ENCODE measurements at places on chromosomes 13 and 19.
A peak's percentile ranks its signal among the peaks of the same experiment; 100 is the strongest.

- DNase-seq, result peak; percentile 75
Observed at GRCh38 chr19:15291089-15291488, 41.2 kb downstream of the BRD4 start.

DNA sequence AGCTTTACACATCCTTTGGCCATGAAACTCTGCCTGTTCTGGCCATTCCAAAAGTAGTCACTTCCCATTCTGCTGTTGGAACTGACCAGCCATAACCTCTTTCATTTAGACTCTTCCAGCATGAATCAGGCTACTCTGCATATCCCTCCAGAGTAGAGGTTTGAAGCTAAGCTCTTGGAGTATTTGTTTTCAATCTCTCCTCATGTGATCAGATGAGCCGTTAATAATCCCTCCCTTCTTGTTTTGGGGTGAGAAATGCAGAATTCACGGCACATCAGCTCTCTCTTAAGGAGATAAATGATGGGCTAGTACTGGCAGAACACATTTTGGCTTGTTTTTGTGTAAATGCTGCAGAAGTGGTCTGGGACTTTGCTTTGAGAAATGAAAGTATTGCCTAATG lies 519.9 kb downstream of the PCDH17 start:
- no peak for DNase-seq

- peak; percentile 32 for DNase-seq
Observed at GRCh38 chr13:96229356-96229755, 139.4 kb downstream of the HS6ST3 start.

DNA sequence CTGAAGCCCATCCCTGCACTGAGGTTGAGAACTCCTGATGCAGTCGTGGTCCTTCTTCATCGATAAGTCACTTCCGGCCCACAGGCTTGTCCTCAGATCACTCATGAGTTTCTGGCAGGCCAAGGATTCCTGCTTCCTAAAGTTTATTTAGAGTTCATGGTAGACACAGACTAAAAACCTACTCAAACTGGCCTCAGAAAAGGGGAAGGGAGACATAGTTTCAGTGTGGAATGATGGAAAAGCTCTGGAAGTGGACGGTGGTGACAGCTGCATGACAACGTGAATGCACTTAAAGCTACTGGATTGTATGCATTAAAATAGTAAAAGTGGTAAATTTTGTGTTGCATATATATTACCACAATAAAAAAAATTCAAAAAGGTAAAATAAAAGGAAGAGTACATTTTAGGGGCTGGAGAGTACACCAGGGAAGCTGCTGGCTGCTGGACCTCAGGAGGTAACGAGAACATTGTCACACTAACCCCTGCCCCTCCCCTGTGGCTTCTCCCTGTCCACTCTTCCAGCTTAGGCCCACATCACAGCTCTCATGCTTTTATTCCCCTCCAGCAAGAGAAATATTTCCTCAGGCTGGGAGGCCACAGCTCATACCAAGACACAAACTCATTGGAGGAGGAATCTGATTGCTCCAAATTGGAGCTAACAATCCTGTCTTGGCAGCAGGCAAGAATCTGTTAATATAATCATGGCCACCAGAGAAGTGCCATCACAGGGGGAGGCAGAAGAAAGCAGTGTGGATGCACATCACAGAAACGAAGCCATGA lies 741.0 kb downstream of the UQCRFS1 start:
- peak; percentile 40 for DNase-seq

DNA sequence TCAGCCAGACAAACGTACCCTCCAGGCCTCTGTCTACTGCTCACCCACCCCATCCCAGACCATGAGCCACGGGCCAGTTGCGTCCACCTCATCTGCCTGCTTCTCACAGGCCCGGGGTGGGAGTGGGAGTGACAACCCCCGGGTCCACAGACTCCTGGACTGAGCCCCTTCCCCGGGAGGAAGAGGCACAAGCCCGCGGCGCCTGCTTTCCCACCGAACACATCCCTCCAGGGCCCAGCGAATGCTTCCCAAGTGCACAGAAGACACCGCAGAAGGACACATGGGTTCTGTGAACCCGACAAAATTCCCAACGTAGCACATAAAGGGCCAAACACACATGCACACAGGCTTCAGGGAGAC lies 18.0 kb upstream of the PLPP2 start:
- no peak for DNase-seq

DNA sequence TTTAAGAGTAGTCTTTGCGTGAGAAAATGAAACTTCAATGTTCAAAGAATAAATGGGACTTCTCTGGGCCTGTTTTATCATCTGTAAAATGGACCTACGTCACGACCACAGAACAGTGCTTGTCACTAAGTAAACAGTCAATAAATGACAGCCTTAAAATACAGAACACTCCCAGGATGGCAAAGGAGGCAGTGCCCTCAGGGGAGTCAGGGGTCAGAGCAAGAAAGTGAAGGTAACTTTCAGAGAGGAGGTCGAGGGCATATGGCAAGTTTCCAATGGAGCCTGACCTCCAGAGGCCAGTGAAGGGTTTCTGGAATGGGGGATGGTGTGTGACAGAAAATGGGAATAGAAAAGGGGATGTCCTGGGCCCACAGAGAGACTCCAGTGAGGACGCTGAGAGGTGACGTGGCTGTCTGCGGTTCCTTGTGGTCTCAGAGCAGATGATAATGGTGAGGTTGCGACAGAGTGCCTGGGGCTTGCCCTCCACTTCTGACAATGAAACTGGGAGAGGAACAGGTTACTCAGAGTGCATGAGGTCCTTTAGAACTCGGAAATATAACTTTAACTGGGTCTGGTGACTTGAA lies 91.8 kb downstream of the UBL3 start:
- no peak for DNase-seq

DNA sequence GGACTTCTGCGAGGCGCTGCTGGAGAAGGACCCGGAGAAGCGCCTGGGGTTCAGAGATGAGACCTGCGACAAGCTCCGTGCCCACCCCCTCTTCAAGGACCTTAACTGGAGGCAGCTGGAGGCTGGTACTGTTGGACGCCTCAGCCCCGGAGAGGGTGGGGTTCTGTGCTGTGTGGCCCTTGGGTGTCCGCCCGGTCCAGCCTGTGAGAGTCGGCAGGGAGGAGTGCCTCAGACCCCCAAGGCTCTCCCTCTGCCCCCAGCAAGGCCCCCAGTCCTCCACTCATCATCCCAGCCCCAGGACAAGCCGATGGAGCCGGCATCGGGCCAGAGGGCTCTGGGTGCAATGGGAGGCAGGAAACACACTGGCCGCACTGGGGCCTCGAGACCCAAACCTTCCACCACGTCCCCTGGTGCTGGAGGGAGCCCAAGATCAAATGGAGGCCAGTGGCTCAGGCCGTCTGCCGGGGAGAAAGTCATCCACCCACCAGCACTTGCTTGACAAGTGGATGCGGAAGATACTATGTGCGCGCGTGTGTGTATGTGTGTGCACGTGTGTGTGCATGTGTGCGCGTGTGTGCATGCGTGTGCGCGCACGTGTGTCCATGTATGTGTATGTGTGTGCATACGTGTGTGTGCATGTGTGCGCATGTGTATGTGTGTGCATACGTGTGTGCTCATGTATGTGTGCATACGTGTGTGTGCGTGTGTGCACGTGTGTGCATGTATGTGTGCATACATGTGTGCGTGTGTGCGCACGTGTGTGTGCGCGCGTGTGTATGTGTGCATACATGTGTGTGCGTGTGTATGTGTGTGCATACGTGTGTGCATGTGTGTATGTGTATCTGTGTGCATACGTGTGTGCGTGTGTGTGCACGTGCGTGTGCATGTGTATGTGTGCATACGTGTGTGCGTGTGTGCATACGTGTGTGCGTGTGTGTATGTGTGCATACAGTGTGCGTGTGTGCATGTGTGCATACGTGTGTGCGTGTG lies 25.8 kb upstream of the TMEM255B start:
- no peak for DNase-seq

DNA sequence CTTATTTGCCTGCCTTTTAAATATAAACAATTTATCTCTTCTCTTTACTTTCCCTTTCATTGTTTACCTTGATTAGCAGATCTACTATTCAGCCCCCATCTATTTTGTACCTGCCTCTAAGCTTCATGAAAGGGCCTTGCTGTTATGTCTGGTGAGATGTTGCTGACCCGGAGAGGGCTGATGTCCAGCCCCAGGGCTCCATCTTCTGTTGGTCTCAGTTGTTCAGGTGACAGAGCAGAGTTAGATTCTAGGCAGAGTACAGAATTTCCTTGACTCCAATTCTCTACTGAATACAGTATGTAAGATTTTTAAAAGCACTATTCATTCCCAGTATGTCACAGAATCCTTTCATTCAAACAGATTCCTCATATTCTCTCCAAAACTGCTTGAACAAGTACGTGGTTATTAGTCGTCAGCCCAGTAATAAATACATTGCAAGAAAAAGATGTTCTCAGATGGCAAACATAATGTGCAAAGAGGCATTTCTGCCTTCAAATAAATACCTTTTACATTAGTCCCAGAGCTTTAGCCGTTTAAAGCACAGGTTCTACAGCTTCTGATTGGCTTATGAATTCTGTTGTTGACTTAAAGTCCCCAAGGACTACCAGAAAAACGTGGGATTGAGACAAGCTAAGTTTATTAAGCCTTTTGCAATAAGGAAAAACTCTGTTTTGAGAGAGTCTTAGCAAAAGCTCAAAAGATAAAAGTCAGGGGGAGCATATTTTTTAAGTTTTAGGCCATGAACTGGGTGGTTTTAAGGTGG lies 159.1 kb downstream of the GPC5 start:
- peak; percentile 4 for DNase-seq

- DNase-seq, result no peak
Observed at GRCh38 chr13:72561791-72562190, 165.6 kb downstream of the MZT1 start.

DNA sequence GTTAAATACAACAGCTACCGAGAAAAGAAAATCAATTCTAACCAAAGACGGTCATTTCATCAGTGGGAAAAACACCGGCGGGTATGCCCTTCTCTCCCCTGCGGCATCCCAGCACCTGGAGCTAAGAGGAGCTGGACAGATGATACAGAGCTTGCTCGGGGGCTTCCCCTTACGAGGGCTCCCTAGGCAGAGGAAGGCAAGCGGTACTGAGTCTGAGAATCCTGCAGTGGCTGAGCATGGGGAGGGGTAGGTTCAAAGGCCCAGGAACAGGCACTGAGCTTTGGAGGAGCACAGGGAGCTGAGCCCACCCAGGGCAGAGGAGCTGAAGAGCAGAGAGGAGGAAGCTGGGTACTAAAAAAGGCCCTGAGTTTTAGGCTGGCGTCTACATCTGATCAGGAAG lies 12.7 kb downstream of the STK24 start:
- no peak for DNase-seq

DNA sequence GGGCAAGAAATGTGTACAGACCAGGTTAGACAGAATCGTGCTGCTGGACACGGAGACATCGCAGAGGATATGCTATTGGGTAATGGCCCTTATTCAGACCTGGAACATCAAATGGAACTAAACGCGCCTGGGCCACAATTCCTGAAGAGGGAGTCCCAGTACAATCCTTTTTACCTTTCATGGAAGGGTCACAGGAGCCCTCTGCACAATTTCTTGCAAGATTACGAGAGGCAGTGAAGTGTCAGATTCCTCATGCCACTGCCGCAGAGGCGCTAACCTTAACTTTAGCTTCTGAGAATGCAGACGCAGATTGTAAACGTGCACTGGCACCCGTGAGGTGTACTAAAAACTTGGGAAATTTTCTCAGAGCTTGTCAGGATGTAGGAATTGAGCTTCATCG lies 18.1 kb downstream of the CLEC4M start:
- DNase-seq, result no peak

DNA sequence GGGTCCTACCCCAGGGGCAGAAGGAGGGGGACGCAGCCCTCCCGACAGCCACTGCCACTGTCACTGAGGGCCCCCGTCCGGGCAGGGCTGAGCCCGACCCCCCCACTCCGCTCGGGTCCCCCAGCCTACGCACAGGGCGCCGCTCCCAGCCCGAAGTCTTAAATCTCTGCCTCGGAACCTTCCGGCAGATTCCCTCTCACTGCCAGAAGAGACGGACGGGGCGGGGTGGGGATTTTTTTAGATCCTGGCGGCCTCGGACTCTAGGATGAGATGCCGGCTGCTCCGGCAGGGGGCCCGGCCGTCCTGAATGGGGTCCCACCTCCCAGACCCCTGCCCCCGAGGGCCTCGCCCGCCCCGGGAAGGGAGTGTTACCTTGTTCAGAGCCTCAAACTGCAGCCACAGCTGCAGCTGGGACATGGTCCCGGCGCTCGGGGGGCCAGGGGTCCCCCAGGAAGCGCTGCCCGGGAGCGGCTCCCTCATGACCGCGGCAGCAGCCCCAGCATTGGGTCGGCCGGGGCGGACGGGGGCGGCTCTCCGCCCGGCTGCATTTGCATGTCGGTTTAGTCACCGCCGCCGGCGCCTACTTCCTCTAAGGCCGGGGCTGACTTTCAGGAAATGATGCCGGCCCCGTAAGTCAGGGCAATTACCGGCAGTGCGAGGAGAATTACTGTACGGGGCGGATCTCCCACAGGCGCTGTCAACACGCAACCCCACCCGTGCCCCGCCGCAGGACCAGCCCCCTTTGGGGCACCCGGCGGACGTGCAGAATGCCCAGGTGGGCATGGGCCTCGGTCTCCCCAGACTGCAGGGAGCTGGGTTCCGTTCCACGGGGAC lies 28.1 kb downstream of the GPX4 start:
- peak; percentile 95 for DNase-seq

DNA sequence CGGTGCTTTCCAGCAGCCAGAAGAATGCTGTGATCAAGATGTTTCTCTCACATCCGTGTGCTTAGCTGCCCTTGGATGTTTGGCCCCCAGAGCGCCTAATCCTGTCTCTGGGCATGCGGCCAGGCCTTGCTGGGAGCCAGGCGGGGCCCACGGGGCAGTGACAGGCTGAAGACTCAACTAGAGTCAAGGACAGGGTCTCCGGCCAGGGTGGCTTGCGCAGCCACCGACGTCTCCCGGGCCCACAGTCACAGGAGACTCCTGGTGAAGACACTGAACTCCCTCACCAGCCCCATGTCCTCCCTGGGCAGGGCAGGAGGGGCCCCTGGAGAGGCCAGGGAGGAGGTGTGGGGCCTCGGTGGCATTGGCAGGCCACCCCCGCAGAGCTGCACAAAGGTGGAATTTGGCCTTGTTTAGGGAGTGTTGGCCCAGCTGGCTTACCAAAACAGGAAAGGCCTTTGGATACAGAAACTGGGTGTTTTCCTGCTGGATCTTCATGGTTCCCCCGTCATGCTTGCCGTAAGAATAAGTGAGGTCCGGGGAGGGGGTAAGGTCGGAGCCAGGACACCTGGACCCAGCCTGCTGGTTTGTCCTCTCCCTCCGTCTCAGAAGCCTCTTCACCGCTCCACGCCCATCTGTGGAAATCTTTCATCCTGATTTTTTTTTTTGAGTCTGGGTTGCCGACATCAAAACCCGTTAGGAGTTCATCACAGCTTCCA lies 10.0 kb upstream of the NDUFS7 start:
- peak; percentile 52 for DNase-seq

DNA sequence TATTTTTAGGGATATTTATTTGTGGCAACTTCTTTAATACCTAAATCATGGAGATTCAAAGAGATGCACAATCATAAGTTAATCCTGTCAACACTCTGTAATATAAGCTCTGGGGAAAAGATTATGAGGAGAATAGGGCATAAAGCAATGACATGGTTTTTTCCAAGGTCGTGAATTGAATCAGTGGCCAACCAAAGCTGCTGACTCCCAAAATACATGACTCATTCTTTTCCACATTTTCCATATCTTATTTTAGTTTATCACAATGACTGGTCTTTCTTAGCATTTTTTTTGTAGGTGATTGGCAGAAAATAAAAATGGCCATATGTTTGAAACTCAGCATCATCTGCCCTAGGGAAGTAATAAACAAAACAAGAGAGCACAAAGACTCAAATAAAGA lies 28.5 kb upstream of the RBM26 start:
- DNase-seq, result peak; percentile 46

Data from cardiac fibroblast (primary cell).